DND-41 (cell line): ENCODE measurements at places on chromosomes 7 and 10.

GRCh38 chr7:55065079-55065478, 46.3 kb downstream of the EGFR start:
- no peak for DNase-seq
- no peak overlapping the region for H3K27ac ChIP-seq
- H3K4me1 ChIP-seq: no peaks in the 10 kb centered on the region
- peaks cover 8% of the 10 kb centered on the region for H3K27me3 ChIP-seq
- no peak overlapping the region for H3K4me3 ChIP-seq

DNA sequence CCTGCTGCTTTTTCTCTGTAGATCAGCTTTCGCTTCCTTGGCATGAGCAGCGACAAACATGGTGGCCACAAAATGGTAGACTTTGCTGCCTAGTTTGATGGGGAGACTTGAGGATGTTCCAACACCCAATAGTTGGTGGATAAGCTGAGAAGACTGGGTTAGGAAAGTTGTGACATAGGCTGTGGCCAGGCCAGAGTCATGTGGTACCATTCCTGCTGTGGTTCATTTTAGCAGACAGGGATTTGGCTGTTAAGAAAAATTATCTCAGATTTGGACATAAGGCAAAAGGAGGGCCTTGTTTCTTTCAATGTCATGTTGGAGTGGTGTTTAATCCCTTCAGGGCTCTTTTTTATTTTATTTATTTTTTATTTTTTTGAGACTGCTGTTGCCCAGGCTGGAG, 26.6 kb upstream of the FAM180A start:
- peaks cover 31% of the 10 kb centered on the region for H3K4me1 ChIP-seq
- H3K36me3 ChIP-seq: no peaks in the 10 kb centered on the region
- H3K4me3 ChIP-seq: no peak overlapping the region
- no peak for DNase-seq
- peaks cover 2% of the 10 kb centered on the region for H3K27me3 ChIP-seq
- no peak overlapping the region for H3K27ac ChIP-seq

DNA sequence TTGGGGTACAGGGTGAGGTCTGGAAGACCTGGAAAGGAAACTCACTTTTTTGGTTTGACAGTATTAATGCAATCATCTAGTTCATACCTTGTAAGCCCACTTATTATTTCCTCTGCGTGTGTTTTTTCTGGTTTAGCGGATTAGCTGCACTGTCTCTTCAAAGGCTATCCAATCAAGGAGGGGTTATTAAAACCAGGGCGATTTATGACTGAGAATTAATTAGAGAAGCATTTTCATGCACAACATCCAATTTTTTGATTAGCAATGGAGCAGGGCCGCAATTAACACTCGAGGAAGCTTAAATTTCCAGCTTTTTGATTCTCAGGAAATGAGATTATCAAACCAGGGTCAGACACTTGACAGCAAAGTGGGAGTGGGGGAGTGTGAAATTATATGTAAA, 248.9 kb downstream of the EXOC4 start:
- no peaks in the 10 kb centered on the region for H3K36me3 ChIP-seq
- no peaks in the 10 kb centered on the region for H3K4me1 ChIP-seq
- no peak overlapping the region for H3K4me3 ChIP-seq
- no peak overlapping the region for H3K27ac ChIP-seq

GRCh38 chr10:14798636-14799035, 23.9 kb upstream of the FAM107B start:
- no peaks in the 10 kb centered on the region for H3K4me1 ChIP-seq
- no peak for DNase-seq
- H3K4me3 ChIP-seq: no peak overlapping the region
- H3K27me3 ChIP-seq: peaks cover 9% of the 10 kb centered on the region

DNA sequence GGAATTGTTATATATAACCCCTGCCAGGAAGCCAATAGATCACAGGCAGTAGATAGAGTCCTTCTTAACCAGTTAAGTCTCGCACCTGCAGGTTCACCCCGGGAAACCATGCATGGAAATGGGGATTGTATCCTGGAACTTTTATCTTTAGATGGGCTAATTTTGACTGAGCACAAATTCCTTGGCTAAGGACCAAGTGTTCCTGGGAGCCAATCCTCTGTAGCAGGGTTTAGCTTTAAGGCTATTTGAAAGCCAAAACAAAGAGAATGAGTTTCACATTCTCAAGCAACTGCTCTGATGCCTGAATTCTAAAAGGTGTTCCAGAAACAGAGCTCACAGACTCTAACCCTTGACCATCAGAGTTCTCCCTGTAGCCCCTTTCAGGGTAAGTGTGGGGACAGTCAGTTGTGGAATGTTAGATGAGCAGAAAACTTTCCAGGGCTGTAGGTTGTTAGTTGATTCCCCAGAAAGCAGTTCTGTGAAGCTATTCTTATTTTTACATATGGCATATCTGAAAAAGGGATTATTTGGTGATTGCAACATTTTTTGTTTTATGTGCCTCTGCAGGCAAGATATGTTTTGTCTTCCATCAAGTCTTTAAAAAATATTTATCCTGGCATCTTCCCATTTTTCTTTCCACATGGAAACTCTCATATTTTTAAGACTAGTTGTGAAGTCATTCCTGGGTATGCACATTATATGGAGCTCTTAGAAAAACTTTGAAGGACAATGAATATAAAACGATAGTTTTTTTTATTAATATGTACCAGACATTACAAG, 16.2 kb upstream of the NPVF start:
- H3K27me3 ChIP-seq: peaks cover 5% of the 10 kb centered on the region
- no peak overlapping the region for H3K4me3 ChIP-seq
- H3K27ac ChIP-seq: no peak overlapping the region
- no peaks in the 10 kb centered on the region for H3K4me1 ChIP-seq
- no peak for DNase-seq

GRCh38 chr10:67853512-67853911, 15.5 kb upstream of the DNAJC12 start:
- H3K27me3 ChIP-seq: no peaks in the 10 kb centered on the region
- no peak overlapping the region for H3K4me3 ChIP-seq
- DNase-seq: no peak
- no peaks in the 10 kb centered on the region for H3K36me3 ChIP-seq
- H3K27ac ChIP-seq: no peak overlapping the region
- peaks cover 14% of the 10 kb centered on the region for H3K4me1 ChIP-seq

DNA sequence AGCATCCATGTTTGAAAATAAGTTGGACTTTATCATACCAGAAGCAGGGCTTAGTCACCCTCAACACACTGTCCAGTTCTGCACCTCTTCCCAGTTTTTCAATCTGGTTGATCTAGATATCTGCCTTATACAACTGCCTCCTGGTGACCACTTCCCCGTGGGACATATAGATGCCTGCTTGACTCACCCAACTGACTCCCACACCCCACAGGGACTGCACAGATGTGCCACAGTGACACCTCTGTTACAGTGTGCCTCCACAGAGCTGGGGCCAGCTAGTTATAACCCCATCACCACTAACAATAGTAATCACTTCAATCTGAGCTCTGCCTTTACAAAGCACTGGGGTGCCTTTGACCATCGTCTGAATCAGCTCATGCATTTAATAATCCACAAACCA, 82.6 kb upstream of the AOAH start:
- no peak overlapping the region for H3K4me3 ChIP-seq
- DNase-seq: no peak
- no peak overlapping the region for H3K27ac ChIP-seq

- H3K4me3 ChIP-seq: no peak overlapping the region
- H3K27ac ChIP-seq: no peak overlapping the region
- no peaks in the 10 kb centered on the region for H3K36me3 ChIP-seq
- H3K27me3 ChIP-seq: peaks cover 4% of the 10 kb centered on the region
- DNase-seq: no peak
Measured at GRCh38 chr10:63767138-63767801, 246.1 kb downstream of the REEP3 start.

GRCh38 chr10:63414481-63415260, 51.1 kb downstream of the JMJD1C start:
- H3K4me1 ChIP-seq: peaks cover 7% of the 10 kb centered on the region
- H3K4me3 ChIP-seq: no peak overlapping the region
- H3K27ac ChIP-seq: no peak overlapping the region
- DNase-seq: no peak

DNA sequence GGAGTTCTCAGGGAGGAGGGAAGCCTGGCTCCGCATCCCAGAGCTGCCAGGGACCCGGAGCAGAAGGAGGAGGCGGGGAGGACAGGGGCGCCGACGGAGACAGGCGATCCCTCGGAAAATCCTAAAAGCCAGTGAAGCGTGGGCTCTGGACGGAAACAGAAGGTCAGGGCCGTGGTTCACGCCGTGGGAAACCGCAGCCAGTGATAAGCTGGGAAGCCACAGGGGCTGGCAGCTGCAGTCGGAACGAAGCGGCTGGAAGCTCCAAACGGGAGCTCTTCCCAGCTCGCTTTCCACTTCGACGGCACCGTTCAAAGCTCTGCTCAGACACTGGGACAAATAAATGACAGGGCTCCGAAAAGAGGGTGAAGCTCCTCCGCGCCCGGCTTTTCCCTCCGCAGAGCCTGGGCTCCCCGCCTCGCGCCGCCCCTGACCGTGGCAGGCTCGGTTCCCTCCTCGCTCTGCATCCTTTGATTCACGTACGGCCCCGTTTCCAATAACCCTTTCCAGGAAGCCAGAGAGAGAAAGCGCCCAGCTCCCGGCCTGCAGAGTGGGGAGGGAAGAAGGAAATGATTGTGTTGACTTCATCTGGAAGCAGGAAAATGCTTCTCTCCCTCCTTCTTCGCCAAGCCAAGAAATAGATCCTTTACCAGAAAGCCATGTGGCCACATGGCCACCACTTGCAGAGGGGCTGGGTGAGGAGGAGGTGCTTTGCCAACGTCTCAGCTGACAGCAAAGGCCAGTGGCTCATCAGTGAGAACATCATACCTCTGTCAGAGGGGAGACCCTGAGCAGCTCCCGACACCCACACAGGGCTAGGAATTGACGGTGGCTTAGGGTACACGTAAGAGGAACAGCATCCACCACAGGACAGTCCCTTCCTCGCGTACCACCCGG, 57.4 kb downstream of the ADRB1 start:
- no peak overlapping the region for H3K27ac ChIP-seq
- peaks cover 13% of the 10 kb centered on the region for H3K27me3 ChIP-seq
- no peaks in the 10 kb centered on the region for H3K36me3 ChIP-seq
- H3K4me3 ChIP-seq: no peak overlapping the region
- H3K4me1 ChIP-seq: peaks cover 23% of the 10 kb centered on the region
- no peak for DNase-seq

- H3K27ac ChIP-seq: no peak overlapping the region
- no peaks in the 10 kb centered on the region for H3K4me1 ChIP-seq
- no peaks in the 10 kb centered on the region for H3K27me3 ChIP-seq
- no peak for DNase-seq
- no peak overlapping the region for H3K4me3 ChIP-seq
Measured at GRCh38 chr7:14861456-14861855, 41.1 kb downstream of the DGKB start.

GRCh38 chr10:44306762-44307161, 78.1 kb downstream of the CXCL12 start:
- no peak overlapping the region for H3K27ac ChIP-seq
- H3K36me3 ChIP-seq: no peaks in the 10 kb centered on the region

DNA sequence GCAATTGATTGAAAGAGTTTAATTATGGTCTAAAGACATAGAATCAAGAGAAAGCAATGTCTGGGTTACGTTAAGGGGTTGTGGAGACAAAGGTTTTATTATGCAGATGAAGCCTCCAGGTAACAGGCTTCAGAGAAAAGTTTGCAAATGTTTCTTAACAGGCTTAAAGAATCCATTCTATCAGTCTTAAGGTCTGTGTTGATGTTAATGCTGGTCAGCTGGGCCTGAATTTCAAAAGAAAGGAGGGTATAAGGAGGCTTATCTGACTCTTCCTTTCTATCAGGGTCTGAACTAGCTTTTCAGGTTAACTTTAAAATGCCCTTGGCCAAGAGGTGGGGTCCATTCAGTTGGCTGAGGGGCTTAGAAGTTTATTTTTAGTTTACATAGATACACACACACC, 1004.5 kb upstream of the C7orf33 start:
- no peaks in the 10 kb centered on the region for H3K4me1 ChIP-seq
- DNase-seq: no peak
- H3K4me3 ChIP-seq: no peak overlapping the region
- no peaks in the 10 kb centered on the region for H3K36me3 ChIP-seq

GRCh38 chr10:30831426-30831825, 200.2 kb downstream of the ZNF438 start:
- no peaks in the 10 kb centered on the region for H3K36me3 ChIP-seq
- no peaks in the 10 kb centered on the region for H3K27me3 ChIP-seq
- no peak overlapping the region for H3K27ac ChIP-seq
- no peak for DNase-seq
- no peaks in the 10 kb centered on the region for H3K4me1 ChIP-seq

- no peaks in the 10 kb centered on the region for H3K27me3 ChIP-seq
- H3K27ac ChIP-seq: no peak overlapping the region
- no peak overlapping the region for H3K4me3 ChIP-seq
- H3K4me1 ChIP-seq: no peaks in the 10 kb centered on the region
- H3K36me3 ChIP-seq: no peaks in the 10 kb centered on the region
Measured at GRCh38 chr10:62327885-62328284, 46.3 kb upstream of the ZNF365 start.

DNA sequence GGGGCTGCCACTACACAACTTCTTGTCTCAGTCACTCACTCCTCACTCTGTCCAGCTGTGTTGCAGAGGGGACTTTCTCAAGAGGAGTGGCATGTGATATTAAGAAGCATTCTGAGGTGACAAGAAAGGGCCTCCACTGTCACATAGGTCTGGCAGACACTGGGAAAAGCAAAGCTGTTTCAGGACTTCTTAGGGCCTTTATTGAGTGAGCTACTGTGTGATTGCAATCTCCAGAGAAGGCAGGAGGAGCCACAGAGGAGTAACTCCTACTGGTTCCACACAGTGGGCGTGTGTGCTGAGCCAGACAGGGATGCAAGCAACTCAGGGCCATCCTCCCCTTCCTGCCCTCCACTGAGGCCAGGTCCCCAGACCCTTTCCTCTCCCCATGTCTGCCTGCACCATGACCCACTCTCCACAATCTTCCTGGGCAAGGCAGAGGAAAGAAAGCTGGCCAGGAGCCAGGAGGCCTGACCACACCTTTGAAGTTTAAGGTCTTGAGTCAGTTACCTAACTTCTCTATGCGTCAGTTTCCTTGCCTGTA, 262.0 kb upstream of the ZMIZ1 start:
- no peaks in the 10 kb centered on the region for H3K4me1 ChIP-seq
- no peak overlapping the region for H3K4me3 ChIP-seq
- no peak overlapping the region for H3K27ac ChIP-seq
- peaks cover 7% of the 10 kb centered on the region for H3K27me3 ChIP-seq

DNA sequence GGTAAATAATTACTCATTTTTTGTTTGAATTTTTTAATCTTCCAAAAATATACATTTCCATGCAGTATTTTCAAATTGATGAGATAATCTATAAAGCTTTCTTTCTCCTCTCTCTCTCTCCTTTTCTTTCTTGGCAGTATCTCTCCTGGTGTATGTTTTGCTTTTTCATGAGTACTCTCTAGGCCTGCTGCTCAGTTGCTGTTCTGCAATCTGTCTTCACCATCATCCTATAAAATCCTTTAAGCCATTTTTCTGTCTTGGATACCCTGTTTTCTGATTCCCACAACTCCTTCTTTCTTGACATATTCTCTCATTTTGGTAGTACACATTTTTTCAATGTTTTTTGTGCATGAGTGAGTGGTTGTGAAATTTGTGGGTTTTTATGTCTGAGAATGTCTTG, 1558.1 kb upstream of the LRRTM3 start:
- H3K27me3 ChIP-seq: no peaks in the 10 kb centered on the region
- H3K4me3 ChIP-seq: no peak overlapping the region
